Aortic smooth muscle cell (primary cell): ENCODE measurements at places on chromosomes 12 and 14. TPM values are rescaled to one million over a fixed set of nuclear protein-coding genes. Genes with fewer than 3 reads are reported as not detected.

Gene SMCO2
- total RNA-seq, result 0.06 and 0.13 TPM in 2 replicates

Gene RPS6KL1
- total RNA-seq, result 0.99 and 1.6 TPM in 2 replicates

Gene SLC7A7
- 1.9 and 2.6 TPM in 2 replicates for total RNA-seq

Gene FGF6
- total RNA-seq, result not detected in 2 replicates

Gene CCND2
- total RNA-seq, result 76.8 and 127 TPM in 2 replicates

Gene KLRG1
- total RNA-seq, result 0.37 and 0.53 TPM in 2 replicates

Gene MYH6
- not detected in 2 replicates for total RNA-seq

Gene KLHDC2
- total RNA-seq, result 109 and 131 TPM in 2 replicates

Gene C3AR1
- 0.19 and 0.40 TPM in 2 replicates for total RNA-seq

Gene SOAT2
- 0.19 and 0.26 TPM in 2 replicates for total RNA-seq

Gene TEX52
- not detected in 2 replicates for total RNA-seq

Gene GCH1
- 0.44 and 0.53 TPM in 2 replicates for total RNA-seq

Gene AHNAK2
- 36.7 and 56.5 TPM in 2 replicates for total RNA-seq

Gene TCL1B
- total RNA-seq, result not detected in 2 replicates

Gene DIO2
- total RNA-seq, result 47.3 and 161 TPM in 2 replicates

Gene GZMB
- total RNA-seq, result 0.13 TPM in 1 of 2 replicates, not detected in the other

Gene NTF3
- total RNA-seq, result 4.4 and 11.1 TPM in 2 replicates

Gene TBPL2
- not detected in 2 replicates for total RNA-seq

Gene LGR5
- total RNA-seq, result 0.79 and 2.1 TPM in 2 replicates

Gene GSC
- not detected in 2 replicates for total RNA-seq

Gene C14orf132
- 8.2 and 14.4 TPM in 2 replicates for total RNA-seq

Gene RNASE1
- total RNA-seq, result 3.6 and 7.1 TPM in 2 replicates

Gene PLD4
- 0.12 and 0.13 TPM in 2 replicates for total RNA-seq

Gene KCNH5
- under 0.01 TPM in 1 of 2 replicates, not detected in the other for total RNA-seq

Gene TUNAR
- not detected in 2 replicates for total RNA-seq

Gene CLEC4C
- total RNA-seq, result not detected in 2 replicates

Gene B3GNT4
- total RNA-seq, result 0.19 TPM in 1 of 2 replicates, not detected in the other

Gene CD163L1
- total RNA-seq, result 0.68 and 3.6 TPM in 2 replicates

Gene RIPK3
- total RNA-seq, result 0.19 and 0.40 TPM in 2 replicates

Gene LHX5
- total RNA-seq, result not detected in 2 replicates

Gene SLC25A21
- total RNA-seq, result 0.25 and 0.40 TPM in 2 replicates

Gene ZBTB39
- 2.9 and 3.0 TPM in 2 replicates for total RNA-seq

Gene CKAP4
- 219 and 262 TPM in 2 replicates for total RNA-seq

Gene CD4
- 3.1 and 7.5 TPM in 2 replicates for total RNA-seq

Gene CCDC38
- total RNA-seq, result under 0.01 TPM in 2 replicates

Gene PPP1R1A
- not detected in 2 replicates for total RNA-seq

Gene RHEBL1
- total RNA-seq, result 0.19 and 0.40 TPM in 2 replicates
